ENCODE measurements at places on chromosomes 12 and 14. TPM values are rescaled to one million over a fixed set of nuclear protein-coding genes. Genes with fewer than 3 reads are reported as not detected.

Gene ZNF410
- 64.8 TPM for total RNA-seq

- H3K36me3 ChIP-seq = no peaks in the 10 kb centered on the region
- no peak for DNase-seq
- peaks cover 17% of the 10 kb centered on the region for H3K27me3 ChIP-seq
- no peak overlapping the region for H3K27ac ChIP-seq
- no peak overlapping the region for H3K4me3 ChIP-seq
Observed at GRCh38 chr12:117583677-117584225, 222.3 kb upstream of the NOS1 start.

DNA sequence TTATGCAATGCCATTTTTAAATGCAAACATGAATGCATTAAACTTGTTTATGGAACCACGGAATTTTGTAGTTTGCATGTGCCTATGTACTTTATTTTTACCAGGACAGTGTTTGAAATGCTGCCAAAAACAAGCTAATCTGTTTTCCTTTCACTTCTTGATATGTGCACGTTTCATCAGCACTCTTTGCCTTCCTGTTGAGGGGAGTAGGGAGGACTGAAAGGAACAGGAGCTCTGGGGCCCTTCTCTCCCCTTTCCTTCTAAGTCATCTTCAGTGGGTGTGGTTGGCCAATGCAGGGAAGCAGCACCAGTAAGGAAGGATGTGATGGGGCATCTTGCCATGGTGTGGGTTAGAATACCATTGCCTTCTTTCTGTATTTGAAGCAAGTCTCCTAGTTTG lies 12.1 kb upstream of the PPP4R4 start:
- peaks cover 5% of the 10 kb centered on the region for H3K4me1 ChIP-seq
- DNase-seq = no peak
- no peaks in the 10 kb centered on the region for H3K36me3 ChIP-seq
- peaks cover 16% of the 10 kb centered on the region for H3K27me3 ChIP-seq
- no peak overlapping the region for H3K4me3 ChIP-seq

Gene CBLN3
- total RNA-seq = not detected

DNA sequence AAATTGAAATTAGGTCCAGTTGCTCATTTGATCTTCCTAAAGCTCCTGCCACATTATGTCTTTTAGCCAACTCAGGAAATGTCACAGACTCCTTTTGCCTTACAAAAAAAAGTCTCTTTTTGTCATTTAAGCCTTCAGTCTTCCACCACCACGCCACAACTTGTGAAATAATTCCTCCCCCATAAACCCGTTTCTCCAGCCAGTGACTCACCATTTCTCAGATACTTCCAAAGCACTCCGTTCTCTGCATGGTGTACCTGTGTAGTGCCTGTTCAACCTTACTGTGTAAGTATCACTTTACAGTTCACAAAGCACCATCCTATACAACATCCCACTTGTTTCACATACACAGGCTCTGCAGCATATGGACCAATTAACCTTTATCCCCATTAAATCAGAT lies 139.5 kb upstream of the AEBP2 start:
- H3K27ac ChIP-seq = peak overlapping the region; percentile 51
- no peaks in the 10 kb centered on the region for H3K27me3 ChIP-seq
- no peaks in the 10 kb centered on the region for H3K36me3 ChIP-seq
- peaks cover 14% of the 10 kb centered on the region for H3K4me1 ChIP-seq

Gene PLBD1
- 20.7 TPM for total RNA-seq

Gene B4GALNT1
- 0.48 TPM for total RNA-seq

DNA sequence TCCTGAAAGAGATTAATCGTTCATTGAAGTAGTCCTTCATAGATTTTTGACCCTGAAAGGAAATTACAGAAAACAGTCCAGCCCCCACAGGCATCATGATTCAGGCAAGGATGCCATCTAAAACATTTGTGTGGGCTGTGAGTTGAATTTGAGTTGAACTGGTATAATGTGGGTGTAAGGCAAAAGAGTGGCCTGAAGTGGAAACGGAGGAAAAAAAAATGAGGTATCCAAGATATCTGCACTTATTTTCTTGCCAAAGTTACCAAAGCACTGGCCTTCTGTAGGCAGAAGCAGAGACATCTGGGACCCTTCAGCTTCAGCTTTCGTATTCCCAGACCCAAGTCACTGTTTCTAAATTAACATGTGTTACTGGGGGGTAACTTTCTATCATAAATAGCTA lies 105.1 kb upstream of the DIO2 start:
- no peaks in the 10 kb centered on the region for H3K27me3 ChIP-seq
- DNase-seq = no peak
- no peak overlapping the region for H3K27ac ChIP-seq
- H3K36me3 ChIP-seq = no peaks in the 10 kb centered on the region
- no peak overlapping the region for H3K4me3 ChIP-seq

DNA sequence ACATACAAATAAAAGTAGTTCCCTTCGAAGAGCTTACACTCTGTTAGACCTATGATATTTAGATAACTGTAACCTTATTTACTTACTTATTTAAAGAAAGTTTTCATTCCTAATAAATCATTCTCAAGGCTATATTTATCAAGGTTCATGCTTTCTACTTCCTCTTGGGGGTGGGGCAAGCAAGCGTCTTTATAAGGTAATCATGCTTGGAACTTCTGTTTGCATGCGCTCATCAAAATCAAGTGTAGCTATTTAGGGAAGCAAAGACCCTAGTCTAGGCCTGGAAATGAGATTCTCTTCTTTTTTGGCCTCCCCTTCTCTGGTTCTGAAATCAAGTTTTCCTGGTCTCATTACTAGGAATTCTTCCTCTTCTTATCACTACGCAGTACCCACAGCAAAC lies 766 bp downstream of the RERG start:
- no peaks in the 10 kb centered on the region for H3K36me3 ChIP-seq
- H3K4me1 ChIP-seq = peaks cover 25% of the 10 kb centered on the region
- no peaks in the 10 kb centered on the region for H3K27me3 ChIP-seq
- peak overlapping the region; percentile 53 for H3K4me3 ChIP-seq
- H3K27ac ChIP-seq = peak overlapping the region; percentile 66

GRCh38 chr14:54709444-54709843 lies 142.5 kb downstream of the SAMD4A start:
- H3K4me3 ChIP-seq = no peak overlapping the region
- peaks cover 21% of the 10 kb centered on the region for H3K4me1 ChIP-seq
- no peak for DNase-seq
- H3K27ac ChIP-seq = no peak overlapping the region
- no peaks in the 10 kb centered on the region for H3K27me3 ChIP-seq

- H3K4me1 ChIP-seq = no peaks in the 10 kb centered on the region
- no peak overlapping the region for H3K4me3 ChIP-seq
- no peaks in the 10 kb centered on the region for H3K27me3 ChIP-seq
- H3K27ac ChIP-seq = no peak overlapping the region
- peaks cover 3% of the 10 kb centered on the region for H3K36me3 ChIP-seq
Observed at GRCh38 chr12:28327722-28328121, 137.5 kb downstream of the CCDC91 start.

- peak within 1 kb of the TSS; percentile 77 for H3K4me3 ChIP-seq
- H3K27ac ChIP-seq = peak within 1 kb of the TSS; percentile 81
- no peaks in the 10 kb centered on the region for H3K36me3 ChIP-seq
Observed at GRCh38 chr14:33950320-33951182, at the start of gene EGLN3. TSS of gene EGLN3 (minus strand) at chr14:33951074. CDS start at chr14:33950752, 322 bp downstream.

Gene KRT2
- 1,953 TPM for total RNA-seq

GRCh38 chr14:102571043-102571442 lies 21.4 kb upstream of the RCOR1 start:
- H3K27me3 ChIP-seq = no peaks in the 10 kb centered on the region
- H3K4me3 ChIP-seq = no peak overlapping the region
- no peak for DNase-seq
- H3K27ac ChIP-seq = no peak overlapping the region
- H3K4me1 ChIP-seq = peaks cover 6% of the 10 kb centered on the region

DNA sequence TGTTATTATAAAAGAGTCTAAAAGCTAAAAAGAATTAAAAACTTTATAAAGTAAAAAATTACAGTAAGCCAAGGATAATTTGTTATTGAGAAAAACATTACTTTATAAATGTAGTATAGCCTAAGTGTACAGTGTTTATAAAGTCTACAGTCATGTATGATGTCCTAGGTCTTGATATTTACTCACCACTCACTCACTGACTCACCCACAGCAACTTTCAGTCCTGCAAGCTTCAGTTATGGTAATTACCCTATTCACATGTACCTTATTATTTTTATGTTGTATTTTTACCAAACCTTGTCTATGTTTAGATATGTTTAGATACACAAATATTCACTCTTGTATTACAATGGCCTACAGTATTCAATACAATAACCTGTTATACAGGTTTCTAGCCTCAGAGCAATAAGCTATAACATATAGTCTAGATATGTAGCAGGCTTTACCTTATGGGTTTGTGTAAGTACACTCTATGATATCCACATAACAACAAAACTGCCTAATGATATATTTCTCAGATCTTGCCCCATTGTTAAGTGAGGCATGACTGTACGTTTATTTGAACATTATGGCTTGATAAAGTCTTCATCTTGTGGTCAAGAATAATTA lies 113.7 kb upstream of the KITLG start:
- H3K27ac ChIP-seq = no peak overlapping the region
- no peaks in the 10 kb centered on the region for H3K4me1 ChIP-seq
- H3K36me3 ChIP-seq = no peaks in the 10 kb centered on the region
- no peak for DNase-seq

- H3K4me3 ChIP-seq = no peak overlapping the region
- H3K27ac ChIP-seq = peak overlapping the region; percentile 55
- DNase-seq = no peak
Observed at GRCh38 chr12:92029136-92029535, 116.5 kb downstream of the BTG1 start.

Gene PTPRO
- total RNA-seq = 0.72 TPM

DNA sequence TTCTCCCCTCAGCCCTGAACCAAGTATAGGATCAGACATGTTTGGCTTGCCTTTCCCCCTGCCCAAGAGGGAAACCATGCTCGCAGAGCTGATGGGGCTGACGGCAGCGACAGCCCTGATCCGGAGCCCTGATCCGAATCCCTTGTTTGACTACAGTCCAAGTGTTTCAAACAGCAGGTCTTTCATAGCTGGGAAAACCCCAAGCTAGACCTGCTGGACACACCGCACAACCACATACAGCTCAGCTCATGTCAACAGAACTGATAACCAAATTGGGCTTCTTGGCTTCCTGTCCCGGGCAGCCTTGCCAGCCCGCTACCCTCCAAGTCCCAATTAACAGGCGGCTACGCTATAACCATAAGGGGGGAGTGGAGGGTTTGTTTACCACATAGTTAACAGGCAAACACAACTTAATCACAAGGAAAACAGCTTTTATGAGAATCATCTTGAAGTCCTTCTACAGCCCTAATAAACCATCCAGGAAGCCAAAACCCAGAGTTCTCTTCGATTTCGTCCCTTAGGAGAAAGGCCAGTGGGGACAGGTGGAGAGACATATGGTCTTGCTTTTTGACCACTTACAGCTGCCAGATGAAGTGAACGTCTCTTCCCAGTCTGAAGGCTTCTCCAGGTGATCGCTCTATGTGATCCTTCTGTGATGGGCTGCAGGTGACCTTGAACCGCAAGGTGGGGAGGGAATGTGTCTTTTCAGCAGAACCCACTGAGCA lies 64.5 kb upstream of the MANSC4 start:
- H3K27me3 ChIP-seq = no peaks in the 10 kb centered on the region
- no peaks in the 10 kb centered on the region for H3K36me3 ChIP-seq
- H3K27ac ChIP-seq = no peak overlapping the region
- H3K4me1 ChIP-seq = peaks cover 6% of the 10 kb centered on the region
- no peak for DNase-seq
- no peak overlapping the region for H3K4me3 ChIP-seq

Gene PLEKHH1
- 15.3 TPM for total RNA-seq

Gene TAS2R9
- total RNA-seq = not detected

GRCh38 chr14:104267895-104268294 lies 129.5 kb downstream of the KIF26A start:
- no peaks in the 10 kb centered on the region for H3K36me3 ChIP-seq
- peaks cover 3% of the 10 kb centered on the region for H3K27me3 ChIP-seq
- H3K4me3 ChIP-seq = peak overlapping the region; percentile 7
- H3K4me1 ChIP-seq = no peaks in the 10 kb centered on the region
- H3K27ac ChIP-seq = no peak overlapping the region
- no peak for DNase-seq

DNA sequence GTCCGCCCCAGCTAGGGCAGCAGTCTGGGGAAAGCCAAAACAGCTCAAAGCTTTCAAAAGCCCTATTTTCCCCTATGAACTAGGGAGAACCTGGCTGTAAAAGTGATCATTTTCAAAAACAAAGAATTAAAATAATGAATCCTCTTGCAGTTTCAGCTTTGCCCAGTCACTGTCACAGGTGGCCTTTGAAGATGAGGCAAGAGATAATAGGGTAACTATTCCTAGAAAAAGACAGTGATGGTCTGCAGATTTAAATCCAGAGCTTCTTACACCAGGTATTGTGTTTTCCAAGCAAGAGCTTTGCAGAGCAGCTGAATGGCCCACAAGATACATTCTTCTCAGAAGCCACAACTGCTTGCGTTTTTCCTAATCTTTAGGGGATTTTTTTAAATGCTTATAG lies 80.2 kb upstream of the NUDT4 start:
- H3K27ac ChIP-seq = no peak overlapping the region
- H3K27me3 ChIP-seq = no peaks in the 10 kb centered on the region
- no peak for DNase-seq

- H3K27me3 ChIP-seq = no peaks in the 10 kb centered on the region
- peaks cover 3% of the 10 kb centered on the region for H3K4me1 ChIP-seq
- no peak overlapping the region for H3K4me3 ChIP-seq
- no peaks in the 10 kb centered on the region for H3K36me3 ChIP-seq
- no peak for DNase-seq
Observed at GRCh38 chr14:81412779-81413178, 12.7 kb upstream of the STON2 start.

GRCh38 chr14:50260511-50260910 lies 29.1 kb upstream of the SOS2 start:
- H3K4me1 ChIP-seq = no peaks in the 10 kb centered on the region
- peaks cover 8% of the 10 kb centered on the region for H3K36me3 ChIP-seq
- H3K27me3 ChIP-seq = no peaks in the 10 kb centered on the region
- H3K27ac ChIP-seq = no peak overlapping the region
- no peak overlapping the region for H3K4me3 ChIP-seq

Measured in suprapubic skin (tissue), 4 donors.